Astrocyte of the hippocampus (primary cell): ENCODE measurements at places on chromosomes 16 and 17.

DNA sequence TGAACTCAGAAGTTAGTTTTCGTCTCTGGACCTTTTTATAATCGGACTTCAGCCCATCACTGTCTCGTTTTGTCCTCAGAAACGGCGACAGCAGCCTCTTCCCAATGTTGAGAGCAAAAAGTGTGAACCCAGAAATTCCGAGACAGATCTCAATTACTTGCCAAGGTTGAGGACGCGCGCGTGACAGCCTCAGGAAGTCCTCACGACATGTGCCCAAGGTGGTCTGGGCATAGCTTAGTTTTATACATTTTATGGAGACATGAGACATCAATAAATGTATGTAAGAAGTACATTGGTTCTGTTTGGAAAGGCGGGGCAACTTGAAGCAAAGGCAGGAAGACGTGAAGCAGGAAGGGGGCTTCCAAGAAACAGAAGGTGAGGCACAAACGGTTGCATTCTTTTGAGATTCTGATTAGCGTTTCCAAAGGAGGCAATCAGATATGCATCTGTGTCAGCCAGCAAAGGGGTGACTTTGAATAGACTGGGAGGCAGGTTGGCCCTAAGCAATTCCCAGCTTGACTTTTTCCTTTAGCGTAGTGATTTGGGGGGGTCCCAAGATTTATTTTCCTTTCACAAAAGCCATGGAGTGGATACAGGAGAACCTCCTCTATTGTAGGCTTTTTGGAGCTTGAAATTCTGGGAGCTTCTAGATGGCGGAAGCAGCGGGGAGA is 583 bp upstream of the ZNF747 start:
- no peak for DNase-seq

DNA sequence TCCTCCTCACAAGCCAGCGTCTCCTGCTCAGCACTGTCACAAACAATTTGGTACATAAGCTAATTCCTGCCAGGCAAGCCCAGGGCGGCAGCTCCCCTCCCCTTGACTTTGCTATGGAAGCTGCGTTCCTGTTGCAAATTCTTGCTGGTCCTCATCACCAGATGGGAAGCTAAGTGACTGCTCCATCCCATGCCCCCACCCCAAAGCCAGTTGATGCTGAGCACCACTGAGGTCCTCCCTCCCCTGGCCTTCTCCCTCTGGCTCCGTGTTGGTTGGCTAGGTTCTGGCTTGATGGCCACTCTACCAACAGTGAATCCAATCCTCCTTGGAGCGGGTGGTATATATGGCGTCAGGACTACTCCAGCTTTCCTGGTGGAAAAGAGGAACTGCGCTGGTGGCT is 34.4 kb downstream of the PIPOX start:
- no peak for DNase-seq

DNA sequence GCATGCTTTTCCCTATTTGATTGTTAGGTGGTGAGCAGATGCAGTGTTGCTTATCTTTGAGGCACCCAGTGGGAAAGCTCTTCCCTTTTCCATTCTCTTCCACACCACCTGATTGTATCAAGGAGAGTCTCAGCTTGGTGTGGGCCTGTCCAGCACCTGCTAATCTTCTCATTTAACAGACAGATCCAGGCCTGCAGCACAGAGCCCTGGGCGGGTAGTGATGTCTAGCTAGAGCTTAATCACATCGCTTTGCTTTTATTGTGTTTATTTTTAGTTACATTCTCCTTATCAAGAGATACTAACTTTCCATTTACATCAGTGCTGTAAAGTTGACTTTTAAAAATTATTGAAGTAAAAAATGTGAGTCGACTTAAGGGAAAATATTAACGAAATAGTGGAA is 24.2 kb downstream of the FOXL1 start:
- DNase-seq: no peak

DNA sequence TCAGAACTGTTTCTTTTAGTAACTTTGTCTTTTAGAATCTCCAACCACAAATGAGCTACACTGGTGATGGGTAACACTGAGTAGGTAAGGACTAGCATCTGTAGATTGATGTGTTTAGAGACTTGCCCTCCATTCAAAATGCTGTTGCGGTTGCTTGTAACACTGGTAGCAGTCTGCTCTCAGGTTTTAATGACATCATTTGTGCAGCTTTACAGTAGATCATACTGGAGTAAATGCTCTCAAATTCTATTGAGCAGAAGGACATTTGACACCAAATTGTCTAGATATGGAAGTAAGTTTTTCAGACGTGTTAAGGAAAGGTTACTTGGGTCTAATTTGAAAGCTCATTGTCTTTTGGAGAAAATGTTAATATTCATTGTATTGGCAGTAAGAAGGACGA is 98.8 kb downstream of the NLK start:
- DNase-seq: no peak

- DNase-seq: no peak
Measured at GRCh38 chr17:57655553-57655952, 89.5 kb downstream of the CCDC182 start.

- no peak for DNase-seq
Measured at GRCh38 chr17:81455387-81455786, 57.2 kb downstream of the ACTG1 start.

DNA sequence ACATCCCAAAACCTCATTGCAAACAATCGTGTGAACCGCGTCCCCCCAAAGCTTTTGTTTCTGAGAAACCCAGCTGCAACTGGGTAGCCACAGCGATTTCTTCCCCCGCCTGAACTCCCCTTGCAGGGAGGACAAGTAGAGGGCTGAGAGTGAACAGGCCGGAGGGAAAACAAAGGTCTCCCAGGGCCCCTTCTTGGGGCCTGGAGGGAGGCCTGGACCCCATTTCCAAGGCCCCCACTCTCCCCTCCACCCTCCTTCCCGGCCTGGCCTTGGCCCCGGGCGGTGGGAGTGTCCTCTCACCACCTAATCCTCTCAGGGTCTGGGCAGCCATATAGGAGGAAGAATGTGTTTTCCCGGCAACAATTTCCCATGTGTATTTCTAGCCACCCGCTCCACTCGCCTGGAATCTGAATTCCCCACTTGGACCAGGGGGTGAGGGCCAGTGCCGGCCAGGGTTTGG is 2.6 kb downstream of the GLIS2 start:
- DNase-seq: peak; percentile 73

- DNase-seq: no peak
Measured at GRCh38 chr17:66633317-66633965, 201.5 kb upstream of the CACNG5 start.

GRCh38 chr17:58147930-58148434 is at the start of gene OR4D1:
Gene OR4D1, plus strand, starts transcription at chr17:58148384. Its CDS starts 6,770 bp downstream, at chr17:58155154.
- no peak for DNase-seq

DNA sequence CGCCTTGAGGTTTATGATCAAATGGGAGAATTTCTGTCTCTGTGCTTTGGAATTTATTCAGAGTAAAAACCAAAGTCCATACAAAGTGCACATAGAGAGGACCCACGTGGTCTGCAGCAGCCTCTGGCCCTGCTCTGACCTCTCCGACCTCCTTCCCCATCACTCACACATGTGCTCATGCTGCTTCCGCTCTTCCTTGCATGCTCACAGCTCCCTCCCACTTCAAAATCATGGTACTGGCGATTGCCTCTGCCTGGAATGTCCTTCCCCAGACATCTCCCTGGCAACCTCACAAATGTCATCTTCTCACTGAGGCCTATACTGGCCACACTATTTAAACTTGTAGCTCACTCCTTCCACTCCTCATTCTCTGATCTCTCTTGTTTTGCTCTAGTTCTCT is 418.0 kb downstream of the CA10 start:
- DNase-seq: no peak

- DNase-seq: peak; percentile 73
Measured at GRCh38 chr16:715477-716199, 720 bp downstream of the METRN start.

DNA sequence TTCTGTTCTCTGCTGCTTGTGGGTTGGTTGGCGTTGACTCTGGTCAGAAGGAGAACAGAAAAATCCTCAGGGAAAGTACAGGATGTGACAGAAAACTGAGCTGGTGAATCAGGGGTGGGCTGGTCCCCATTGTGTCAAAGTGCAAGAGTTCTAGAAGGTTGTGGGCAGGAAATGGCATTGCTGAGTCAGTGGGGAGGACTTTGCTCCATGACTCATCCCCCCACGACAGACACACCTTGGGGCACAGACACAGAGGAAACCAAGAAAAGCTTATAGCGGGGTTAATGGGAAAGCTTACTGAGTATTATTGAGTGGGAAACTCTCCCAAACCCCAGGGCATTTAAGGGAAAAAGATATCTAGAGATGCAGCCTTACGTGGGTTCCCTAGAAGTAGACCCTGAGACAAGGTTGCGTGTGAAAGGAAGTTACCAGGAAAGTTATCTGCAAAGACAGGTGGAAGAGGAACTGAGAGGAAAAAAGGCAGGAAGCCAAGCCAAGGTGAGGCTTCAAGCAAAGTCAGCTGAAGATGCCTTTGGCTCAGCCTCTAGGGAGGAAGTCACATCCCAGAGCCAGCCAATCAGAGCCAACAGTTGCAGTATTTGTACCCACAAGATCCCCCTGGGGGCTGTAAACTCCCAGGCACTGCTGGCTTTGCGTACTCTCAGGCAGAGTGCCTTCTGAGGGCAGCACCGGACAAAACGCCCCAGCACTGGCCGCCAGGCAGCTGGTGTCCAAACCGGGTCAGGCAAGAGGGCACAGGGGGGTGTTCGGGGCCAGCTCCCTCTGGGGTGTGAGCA is 86.4 kb downstream of the FOXL1 start:
- peak; percentile 90 for DNase-seq

GRCh38 chr17:63587770-63588169 is 12.9 kb upstream of the TACO1 start:
- no peak for DNase-seq

DNA sequence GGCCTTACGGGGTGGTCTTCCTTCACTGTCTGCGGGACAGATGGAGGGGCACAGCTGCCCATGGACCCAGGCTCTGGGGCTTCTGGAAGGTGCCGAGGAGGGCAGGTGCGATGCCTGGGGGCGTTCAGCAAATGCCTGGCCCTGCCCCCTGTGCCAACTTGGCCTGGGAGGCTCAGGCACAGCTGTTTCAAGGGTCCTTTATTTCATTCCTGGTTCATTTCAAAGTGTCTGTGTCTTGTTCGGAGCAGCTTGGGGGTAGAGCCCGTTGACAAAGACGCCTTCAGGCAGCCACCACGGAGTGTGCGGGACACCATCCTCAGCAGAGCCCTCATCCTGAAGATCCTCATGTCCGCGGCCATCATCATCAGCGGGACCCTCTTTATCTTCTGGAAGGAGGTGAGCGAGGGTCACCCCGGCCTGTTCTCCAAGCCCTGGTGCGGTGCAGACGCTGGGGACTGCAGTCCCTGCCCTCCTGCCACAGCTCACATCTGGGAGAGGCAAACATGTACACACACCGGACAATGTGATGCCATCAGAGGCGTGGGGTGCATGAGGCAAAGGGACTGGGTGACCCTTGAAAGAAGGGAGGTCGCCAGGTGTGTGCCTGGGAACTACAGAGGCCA is 43.9 kb downstream of the MEAK7 start:
- no peak for DNase-seq

DNA sequence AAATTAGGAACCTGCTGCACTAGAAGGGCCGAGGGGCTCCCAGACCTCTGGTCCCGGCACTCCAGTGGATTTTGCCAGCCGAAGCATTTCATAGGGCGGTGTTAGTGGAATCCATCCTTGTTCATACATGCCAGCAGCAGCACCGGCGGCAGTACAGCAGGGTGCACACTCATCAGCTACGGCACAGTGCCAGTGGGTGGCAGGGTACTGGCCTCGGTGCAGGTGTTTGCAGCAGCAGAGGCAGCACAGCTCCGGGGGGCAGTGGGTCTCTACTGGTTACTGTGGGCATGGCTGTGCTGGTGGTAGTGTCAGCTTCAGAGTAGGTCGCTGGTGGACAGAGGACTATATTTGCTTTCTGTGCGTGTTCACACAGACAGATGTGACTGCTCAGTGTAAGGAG is 985.7 kb downstream of the CDH8 start:
- DNase-seq: no peak

DNA sequence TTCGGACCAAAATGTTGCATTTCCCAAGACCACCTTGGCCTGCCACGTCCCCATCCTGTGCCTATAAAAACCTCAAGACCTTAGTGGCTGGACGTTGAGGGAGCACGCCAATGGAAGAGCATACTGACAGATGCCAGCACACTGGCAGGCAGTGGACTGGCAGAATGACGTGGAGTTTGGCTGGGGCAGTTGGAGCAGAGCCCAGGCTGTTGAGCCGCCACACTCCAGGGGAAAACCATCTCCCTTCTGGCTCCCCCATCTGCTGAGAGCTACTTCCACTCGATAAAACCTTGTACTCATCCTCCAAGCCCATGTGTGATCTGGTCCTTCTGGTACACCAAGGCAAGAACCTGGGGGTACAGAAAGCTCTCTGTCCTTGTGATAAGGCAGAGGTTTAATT is 494.1 kb downstream of the CDH11 start:
- DNase-seq: no peak

GRCh38 chr17:2338315-2338657 is 985 bp downstream of the SGSM2 start:
- peak; percentile 68 for DNase-seq

DNA sequence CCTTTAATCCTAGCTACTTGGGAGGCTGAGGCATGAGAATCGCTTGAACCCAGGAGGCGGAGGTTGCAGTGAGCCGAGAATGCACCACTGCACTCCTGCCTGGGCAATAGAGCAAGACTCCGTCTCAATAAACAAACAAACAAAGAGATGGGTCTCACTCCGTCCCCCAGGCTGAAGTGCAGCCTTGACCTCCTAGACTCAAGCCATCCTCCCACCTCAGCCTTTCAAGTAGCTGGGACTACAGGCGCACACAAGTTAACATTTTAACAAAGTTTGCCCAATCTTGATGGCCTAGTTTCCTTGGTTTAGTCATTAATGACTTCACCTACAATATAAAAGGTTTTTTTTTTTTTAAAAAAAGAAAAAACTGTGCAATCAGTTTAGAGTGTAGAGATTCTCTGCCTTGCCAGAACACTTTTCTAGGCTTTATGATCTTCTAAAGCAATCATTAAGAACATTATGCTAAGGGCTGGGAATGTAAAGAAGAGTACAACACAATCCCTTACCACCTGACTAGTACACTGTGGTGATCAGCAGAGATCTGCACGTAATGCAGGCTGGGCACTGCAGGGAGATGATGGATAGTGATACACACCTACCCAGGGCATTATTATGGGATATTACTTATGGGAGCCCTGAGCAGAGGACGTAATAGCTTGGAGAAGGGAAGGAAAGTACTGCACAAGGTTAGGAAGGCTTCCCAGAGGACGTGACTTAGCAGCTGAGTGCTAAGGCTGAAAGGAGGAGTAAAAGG is 6.9 kb downstream of the GOT2 start:
- no peak for DNase-seq

- DNase-seq: no peak
Measured at GRCh38 chr16:9500872-9501271, 409.4 kb downstream of the HAPSTR1 start.

GRCh38 chr17:8189041-8189710 is 804 bp downstream of the BORCS6 start:
- peak; percentile 40 for DNase-seq

GRCh38 chr17:62739645-62740388 is 68.3 kb downstream of the MARCHF10 start:
- DNase-seq: no peak

DNA sequence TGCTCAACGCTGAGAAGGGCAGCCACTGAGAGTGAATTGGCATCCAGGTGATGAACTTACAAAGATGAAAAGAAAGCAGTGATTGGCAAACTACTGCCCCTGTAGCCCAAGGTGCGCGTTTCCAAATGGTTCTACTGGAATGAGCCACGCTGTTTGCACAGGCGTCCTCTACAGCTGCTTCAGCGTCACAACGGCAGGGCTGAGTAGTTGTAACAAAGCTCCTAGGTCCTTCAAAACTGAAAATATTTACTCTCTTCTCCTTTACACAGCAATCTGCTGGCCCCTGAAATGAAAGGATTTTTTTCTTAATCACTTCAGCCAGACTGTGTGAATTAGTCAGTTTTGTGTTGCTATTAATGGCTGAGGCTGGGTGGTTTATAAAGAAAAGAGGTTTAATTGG is 107.2 kb upstream of the FOXF1 start:
- no peak for DNase-seq
